NCI-H1092 (cell line): ENCODE measurements at places on chromosomes 12 and 14.

DNA sequence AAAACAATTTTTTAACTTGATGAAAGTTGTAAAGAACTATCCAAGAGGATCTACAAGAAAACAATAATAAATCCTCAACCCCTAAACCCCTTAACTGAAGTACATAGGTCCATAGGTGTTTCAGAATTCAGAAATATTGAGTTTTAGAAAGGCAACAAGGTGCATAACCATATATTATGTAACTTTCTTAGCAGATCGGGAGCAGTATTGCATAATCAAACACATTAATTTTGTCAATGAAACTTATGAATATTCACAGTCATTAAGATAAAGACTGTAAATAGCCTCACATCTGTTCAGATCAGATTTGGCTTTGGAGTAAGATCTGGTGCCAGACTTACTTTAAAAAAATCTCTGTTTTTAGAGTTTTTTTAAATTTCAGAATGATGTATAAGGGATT lies 647.1 kb upstream of the FLRT2 start:
- no peak for DNase-seq

DNA sequence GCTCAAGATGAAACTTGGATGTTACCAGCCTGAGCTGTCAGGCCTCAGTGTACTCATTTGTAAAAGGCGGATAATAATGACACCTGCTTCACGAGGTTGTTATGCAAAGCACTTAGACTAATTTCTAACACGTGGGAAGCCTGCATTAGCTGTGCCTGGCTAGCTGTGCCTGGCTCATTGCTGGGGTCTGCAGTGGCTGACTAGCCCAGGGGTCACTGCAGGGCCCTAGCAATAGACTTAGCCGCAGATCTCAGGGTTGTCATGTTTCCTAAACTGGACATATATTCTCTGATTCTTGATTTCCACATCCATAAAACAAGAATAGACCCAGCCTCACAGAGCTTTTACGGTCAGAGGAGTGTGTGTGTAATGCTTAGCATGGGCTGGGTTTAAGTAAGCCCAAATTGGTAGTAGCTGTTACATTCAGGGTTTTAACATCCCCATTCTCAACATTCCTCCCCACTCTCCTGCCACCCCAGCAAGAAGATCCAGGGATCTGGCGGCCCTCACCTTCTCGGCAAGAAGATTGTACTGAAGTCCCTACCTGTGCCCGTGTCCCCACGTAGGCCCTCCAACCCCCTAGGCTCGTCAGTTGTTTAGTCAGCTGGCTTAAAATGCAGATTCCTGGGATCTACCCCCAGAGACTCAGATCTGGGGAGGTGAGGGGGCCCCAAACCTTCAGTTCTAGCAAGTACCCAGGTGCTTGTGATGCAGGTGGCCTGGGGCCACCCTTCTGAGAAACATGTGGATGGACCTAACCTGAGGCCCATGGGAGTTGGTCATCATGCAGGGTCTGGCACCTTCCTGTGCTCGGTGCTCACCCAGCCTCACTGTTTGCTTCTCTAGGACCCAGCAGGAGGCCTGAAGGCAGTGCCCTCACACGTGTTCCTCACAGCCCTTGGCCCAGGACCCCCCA lies 8.6 kb downstream of the NR4A1 start:
- no peak for DNase-seq

- DNase-seq: no peak
Observed at GRCh38 chr12:24850496-24850895, 98.4 kb downstream of the BCAT1 start.

- no peak for DNase-seq
Observed at GRCh38 chr14:51988221-51988620, 1.1 kb upstream of the RTRAF start.

GRCh38 chr12:56242986-56243385 lies 13.1 kb downstream of the SLC39A5 start:
- no peak for DNase-seq
